ACHN (cell line): ENCODE measurements at places on chromosomes 2 and 18.

DNA sequence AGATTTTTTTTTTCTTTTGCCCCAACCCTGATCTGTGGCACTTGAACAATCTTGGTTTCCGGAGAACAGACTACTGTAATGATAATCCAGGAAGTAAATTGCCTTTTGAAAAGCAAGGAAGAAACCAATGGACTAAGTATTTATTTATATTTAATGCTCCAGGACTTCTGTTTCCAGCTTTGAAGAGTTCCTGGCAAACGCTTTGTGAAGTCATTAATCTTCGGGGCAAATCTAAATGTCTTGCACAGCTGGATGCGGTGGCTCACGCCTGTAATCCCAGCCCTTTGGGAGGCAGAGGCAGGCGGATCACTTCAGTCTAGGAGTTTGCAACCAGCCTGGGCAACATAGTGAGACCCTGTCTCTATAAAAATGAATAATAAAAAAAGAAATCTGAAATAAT, 135.1 kb upstream of the GATA6 start:
- DNase-seq = no peak

DNA sequence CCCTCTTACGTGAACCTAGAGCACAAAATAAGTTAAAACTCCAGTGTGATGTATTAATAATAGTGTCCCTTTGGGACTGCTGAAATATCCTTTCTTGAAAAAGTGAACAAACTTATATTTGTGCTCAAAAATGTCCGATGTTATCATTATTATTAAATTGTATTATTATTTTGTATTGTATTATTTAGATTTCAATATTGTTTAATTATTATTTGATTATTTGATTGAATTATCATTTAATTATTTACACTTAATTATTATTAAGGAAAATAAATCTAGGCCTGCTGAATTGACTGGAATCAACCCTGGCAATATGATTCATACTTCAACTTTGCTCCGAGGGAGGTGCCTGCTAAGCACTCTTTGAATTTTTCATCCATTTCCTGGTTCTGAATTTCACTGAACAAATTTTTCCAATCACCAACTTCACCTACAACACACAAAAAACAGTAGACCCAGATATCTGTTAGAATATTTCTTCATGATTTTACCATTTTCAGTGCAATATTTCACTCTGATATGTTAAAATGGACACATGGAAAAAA, 10.9 kb upstream of the EIF2AK2 start:
- DNase-seq = peak; percentile 14

DNA sequence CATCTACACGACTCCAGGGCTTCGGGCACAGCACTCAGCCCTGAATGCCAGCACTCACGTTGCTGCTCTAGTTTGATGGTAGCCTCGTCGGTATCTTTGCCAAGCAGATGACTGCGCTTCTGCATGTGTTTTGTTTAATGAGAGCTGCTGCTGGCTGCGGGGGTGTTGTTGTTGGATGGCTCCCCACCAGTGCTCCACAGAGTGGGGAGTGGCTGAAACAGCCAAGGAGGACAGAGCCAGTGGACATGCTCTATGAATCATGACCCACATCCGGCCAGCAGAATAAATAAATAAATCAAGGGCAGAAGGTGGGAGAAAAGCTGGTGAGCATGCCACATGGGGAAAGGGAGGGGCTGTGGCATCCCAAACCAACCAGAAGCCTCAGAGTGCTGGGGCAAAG, 131.2 kb upstream of the SOX11 start:
- DNase-seq = no peak

GRCh38 chr2:167822690-167823465, 424.5 kb downstream of the STK39 start:
- DNase-seq = no peak

- DNase-seq = no peak
Observed at GRCh38 chr2:8110716-8111115, 571.1 kb upstream of the ID2 start.

DNA sequence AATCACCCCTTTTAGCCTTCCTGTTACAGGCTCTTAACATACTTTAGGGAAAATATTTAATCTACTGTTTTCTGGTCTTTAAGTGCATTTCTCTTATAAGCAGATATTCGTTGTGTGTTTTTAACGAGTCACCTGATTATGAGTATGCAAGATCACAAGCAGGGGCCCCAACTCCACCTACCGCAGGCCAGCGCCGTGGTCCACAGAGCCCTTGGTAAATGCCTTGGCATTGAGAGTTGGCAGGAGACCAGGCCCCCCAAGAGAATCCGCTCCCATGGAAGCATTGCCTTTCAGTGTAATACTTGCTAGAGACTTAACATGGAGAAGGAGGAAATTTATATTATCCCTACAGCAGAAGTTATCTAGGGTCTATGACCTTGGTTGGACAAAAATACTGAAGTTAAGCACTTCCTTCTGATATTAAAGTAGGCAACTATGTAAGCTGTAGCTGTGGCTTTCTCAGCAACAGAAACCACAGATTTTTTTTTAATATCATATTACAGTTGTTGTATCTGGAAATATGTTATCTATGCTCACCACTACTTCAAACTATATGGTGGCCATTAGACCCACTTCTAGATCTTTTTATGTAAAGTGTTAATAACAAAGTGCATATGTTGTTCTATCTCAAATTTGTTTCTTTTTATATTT, 241.8 kb upstream of the MGAT5 start:
- no peak for DNase-seq

DNA sequence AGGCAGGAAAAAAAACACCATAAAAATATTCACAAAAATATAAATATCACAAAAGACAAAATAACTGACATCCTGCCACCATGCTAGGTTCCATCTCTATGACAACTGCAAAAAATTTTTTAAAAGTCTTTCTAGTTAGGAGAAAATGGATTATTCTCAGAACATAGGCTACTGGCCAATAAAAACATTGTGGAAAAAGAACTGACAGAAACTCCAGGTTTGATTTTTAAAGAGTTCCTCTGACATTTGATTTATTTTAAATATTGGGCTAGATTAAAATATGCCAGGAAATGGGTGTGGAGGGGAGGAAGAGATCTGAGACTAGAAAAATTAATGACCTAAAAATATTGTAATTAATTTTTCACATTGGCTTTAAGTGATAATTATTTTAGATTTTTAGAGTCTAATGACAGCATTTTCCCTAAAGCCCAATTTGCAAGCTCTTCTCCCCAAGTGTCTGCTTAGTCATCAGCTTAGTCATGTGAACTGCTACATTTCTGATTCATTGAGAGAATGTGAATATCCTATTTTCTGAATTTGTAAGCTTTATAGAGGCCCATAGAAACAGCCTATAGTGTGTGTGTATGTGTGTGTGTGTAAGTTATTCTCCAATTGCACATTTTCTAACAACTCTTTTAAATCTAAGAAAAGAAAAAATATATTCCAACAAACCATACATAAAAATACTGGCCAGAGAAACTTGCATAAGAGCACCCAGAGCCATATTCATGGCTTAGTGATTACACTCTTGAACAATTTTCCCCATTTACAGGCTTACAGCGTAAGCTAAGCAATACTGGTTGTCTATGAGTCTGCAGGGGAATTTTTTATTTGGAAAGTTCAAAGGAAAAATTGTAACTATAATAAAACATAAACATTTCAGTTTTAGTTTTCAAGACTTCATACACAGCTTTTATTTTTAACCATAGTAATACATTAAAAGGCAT, 48.4 kb downstream of the TMEFF2 start:
- DNase-seq = peak; percentile 70

DNA sequence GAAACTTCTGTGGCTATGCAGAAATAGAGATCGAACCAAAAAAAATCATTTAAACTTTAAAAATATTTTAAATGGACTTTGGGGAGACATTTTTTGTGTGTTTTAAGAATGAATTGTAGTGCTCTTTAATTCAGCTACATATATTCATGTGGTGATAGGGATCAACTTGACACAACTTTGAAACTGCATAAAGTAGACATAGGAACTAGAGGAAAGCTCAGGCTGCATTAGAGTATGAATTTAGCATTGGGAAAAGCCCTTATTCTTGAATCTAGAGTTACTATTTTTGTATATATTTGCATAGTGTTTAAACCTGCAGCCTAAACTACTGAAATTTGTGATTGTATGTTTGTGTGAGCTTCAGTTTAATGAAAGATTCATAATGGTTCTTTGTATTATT, 78.3 kb downstream of the SLC39A10 start:
- no peak for DNase-seq

- no peak for DNase-seq
Observed at GRCh38 chr2:203662951-203663350, 43.5 kb upstream of the CD28 start.

DNA sequence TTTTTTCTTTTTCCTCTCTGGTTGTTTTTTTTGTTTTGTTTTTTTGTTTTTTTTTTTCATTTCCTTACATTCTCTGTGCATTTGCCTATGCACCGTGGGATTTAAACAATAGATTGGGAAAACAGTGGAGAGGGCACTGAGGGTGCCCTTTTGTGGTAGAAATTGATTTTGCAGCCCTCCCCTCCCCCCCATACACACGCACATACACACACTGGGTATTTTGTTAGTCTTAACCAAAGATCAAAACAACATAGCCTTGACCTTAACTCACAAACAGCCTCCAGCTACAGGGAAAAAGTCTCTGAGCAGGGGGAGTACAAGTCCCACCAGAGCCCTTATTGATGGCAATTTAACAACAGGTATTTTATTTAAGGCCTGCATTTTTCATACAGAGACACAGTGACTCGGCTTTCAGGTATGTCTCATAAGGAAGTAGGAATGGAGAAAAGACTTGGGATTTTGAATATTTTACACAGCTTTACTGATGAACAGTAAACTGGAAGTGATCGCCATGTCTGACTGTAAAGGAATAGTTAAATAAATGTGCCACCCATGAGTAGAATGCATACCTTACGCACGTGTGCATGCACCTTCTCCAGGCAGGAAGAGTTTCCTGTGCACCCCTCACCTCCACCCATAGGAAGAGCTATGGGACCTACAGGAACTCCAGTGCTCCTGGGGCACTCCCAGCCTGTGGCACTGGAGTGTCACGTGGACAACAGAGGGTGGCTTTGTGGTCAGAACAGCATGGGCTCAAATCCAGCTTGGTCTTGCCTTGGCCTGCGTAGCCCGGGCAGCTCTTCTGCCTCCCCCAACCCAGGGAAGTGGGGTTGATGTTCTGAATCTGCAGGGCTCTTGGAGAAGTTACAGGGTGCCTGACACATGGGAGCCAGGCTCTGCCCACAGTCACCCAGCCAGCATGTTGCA, 266.4 kb downstream of the ANAPC1 start:
- DNase-seq = peak; percentile 47

DNA sequence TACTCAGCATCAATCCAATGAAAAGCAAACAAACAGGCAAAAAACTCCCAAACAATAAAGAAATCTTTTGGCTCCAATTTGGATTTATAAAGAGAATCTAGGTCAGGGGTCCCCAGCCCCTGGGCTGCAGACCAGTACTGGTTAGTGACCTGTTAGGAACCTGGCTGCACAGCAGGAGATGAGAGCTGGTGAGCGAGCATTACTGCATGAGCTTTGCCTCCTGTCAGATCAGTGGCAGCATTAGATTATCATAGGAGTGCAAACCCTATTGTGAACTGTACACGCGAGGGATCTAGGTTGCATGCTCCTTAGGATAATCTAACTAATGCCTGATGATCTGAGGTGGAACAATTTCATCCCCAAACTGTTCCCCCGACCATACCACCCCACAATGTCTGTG, 102.2 kb downstream of the KIAA1328 start:
- no peak for DNase-seq

- no peak for DNase-seq
Observed at GRCh38 chr2:21710496-21710895, 586.7 kb downstream of the TDRD15 start.

DNA sequence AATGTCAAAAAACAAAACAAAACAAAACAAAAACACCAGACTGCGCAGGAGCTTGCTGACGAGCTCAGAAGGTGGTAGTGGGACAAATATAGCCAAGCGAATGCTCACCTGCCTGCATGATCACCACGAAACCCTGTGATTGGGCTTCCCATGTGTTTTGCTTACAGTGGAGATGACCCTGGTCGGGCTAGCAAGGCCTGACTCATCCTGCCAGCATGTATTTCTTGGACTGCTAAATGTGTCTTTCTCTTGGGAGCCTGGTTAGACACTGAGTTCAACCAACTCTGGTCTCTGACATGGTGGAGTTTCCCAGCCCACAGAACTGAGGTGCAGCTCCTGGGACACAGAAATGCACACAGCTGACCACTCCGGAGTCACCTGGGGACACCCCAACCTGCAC, 30.7 kb upstream of the DUSP2 start:
- DNase-seq = no peak

- no peak for DNase-seq
Observed at GRCh38 chr2:98517636-98518035, 73.0 kb downstream of the INPP4A start.

GRCh38 chr2:195411219-195411687, 245.8 kb upstream of the SLC39A10 start:
- no peak for DNase-seq

DNA sequence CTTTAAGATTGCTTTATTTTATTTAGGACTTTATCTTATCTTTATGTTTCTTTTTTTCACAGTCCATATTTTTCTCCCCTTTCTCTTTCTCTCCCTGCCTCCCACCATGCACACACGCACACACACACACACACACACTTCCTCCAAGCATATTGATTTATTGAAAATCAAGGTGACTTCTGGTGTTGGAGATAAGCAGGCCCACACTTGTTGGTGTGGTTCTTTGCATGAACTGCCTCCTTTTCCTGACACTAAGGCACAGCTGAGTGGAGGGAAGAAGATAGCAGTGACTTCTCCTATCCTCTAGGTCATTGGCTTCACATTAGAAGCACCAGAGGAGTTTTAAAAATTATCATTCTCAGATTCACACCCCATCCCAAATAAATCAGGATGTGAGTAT, 18.0 kb downstream of the TBR1 start:
- no peak for DNase-seq

DNA sequence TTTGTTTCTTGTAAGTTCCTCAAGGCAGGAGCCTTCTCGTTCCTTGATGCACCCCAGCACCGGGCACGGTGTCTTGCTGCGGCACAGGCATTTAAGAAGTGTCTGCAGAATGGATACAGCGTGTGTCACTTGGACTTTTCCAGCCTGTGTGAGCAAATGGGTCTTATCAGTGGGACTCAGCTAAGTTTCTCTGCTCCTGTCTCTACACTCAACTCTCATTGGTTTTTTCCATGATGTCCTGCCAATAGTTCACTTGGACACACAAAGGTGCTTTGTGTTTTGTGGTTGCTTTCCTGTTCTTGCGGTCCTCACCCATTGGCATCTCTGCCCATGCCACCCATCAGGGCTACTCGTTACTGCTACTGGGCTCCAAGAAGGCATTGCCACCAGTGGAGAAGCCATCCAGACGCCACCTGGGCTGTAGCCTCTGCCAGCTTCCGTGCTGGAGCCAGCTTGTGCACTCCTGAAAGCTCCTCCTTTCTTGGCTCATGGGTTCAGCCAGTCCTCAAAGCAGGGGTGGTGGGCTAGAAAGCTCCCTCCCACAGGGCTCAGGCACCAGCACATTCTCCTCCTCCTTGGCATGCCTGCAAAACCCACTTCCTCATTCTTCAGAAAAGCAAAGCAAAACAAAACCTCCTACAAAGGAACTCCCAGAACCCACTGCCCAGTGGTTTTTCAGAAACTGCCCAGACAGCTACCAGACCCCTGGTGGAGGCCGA, 41.4 kb downstream of the IL1R2 start:
- DNase-seq = peak; percentile 93

GRCh38 chr2:225354281-225354774, 45.2 kb upstream of the NYAP2 start:
- no peak for DNase-seq

- no peak for DNase-seq
Observed at GRCh38 chr18:21968338-21968737, 201.1 kb upstream of the GATA6 start.

- peak; percentile 72 for DNase-seq
Observed at GRCh38 chr2:187500585-187501359, 52.7 kb upstream of the CALCRL start.
